ENCODE measurements at places on chromosomes 11 and 22. TPM values are rescaled to one million over a fixed set of nuclear protein-coding genes. Genes with fewer than 3 reads are reported as not detected.

Gene GRAP2
- total RNA-seq: 75.6 TPM

Gene GGT5
- not detected for total RNA-seq

Gene TPBGL
- total RNA-seq: 0.80 TPM

Gene VPREB3
- not detected for total RNA-seq

Gene TRPC6
- total RNA-seq: not detected

Gene TP53AIP1
- total RNA-seq: not detected

Gene SH3BP1
- 49.0 TPM for total RNA-seq

Gene CPT1B
- 59.1 TPM for total RNA-seq

Gene C22orf31
- total RNA-seq: not detected

Gene WBP2NL
- total RNA-seq: 1.7 TPM
